ENCODE measurements at places on chromosomes 13 and 19.

- no peak for DNase-seq
These were observed 363.3 kb downstream of the KCNRG start for GRCh38 chr13:50378509-50379044.

DNA sequence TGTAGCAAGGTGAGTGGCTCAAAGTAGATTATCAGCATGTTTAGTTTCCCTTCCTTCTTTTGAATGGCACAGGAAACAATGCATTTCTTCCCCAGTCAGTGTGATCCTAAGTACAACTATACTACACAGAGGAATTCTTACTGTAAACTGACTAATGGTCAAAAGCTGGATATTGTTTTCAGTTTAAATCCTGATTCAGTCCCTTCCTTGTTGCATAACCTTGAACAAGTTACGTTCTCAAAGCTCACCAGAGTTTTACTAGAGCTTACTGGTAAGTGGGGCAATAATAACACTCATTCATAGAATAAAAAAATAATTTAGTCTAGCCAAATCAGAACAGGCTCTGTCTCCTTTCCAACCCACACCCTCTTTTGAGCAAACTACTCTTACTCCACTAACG is 180.1 kb downstream of the POSTN start:
- DNase-seq, result no peak

GRCh38 chr13:42258747-42259146 is 13.2 kb upstream of the AKAP11 start:
- DNase-seq, result no peak

- no peak for DNase-seq
These were observed 253.0 kb downstream of the TSHZ3 start for GRCh38 chr19:31096062-31096830.

DNA sequence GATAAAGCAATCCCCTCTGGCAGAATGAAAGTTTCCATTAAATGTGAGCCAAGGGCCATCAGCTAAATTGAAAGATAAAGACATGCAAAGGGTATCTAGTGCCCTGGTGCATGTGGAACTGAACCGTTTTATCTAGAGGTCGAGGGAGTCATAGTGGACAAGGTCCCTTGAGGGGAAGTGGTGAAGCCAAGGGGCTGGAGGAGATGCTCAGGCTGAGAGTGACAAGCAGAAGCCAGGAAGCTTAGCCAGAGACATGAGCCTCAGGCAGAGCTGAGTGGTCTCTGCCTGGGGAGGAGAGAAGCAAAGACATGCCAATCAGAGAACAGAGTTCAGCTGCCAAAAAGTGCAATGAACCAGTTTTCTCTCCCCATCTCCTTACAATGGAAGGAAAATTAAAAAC is 68.1 kb upstream of the SLC10A2 start:
- DNase-seq, result no peak

- no peak for DNase-seq
These were observed 57.9 kb downstream of the SPACA7 start for GRCh38 chr13:112434032-112434431.

DNA sequence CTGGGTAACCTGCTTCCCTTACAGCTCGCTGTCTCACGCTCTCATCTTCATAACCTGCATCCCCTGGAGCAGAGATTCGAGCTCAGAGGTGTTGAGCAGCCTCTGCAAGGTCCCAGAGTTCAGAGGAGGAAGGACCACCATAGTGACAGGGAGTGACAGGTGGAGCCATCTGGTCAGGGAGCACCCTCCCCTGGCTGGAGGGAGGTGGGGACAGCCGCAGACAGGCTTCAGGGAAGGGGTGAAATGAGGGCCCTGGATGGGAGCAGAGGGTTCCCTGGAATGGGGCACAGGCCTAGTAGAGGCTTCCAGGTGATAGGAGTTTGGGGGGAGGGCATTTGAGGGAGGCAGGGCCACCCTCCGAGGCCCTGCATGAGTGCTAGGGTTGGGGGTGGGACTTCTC is 82.1 kb downstream of the ZNF429 start:
- no peak for DNase-seq

GRCh38 chr19:34963573-34964406 is at the start of gene ZNF792:
Gene ZNF792 (minus strand): TSS chr19:34964229. CDS start chr19:34963662, 567 bp downstream.
- DNase-seq, result no peak

GRCh38 chr13:78426183-78426582 is 177.2 kb downstream of the POU4F1 start:
- no peak for DNase-seq

DNA sequence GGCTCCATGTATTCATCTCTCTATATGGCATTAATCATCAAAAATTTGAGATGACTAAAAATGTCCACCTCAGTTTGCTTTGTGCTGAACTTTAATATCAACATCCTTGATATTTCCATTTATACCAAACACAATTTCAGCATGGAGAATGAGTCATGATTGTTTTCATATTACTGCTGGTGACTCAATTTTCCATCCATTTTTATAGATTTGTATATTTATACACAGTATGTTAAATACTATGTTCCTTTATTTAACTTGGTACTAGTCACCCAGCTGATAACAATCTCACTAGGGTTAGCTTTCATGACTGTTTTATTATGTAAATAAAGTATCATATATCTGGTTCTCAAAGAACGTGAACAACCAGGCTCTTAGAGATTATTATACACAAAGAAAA is 1255.1 kb downstream of the SLITRK1 start:
- DNase-seq, result no peak

DNA sequence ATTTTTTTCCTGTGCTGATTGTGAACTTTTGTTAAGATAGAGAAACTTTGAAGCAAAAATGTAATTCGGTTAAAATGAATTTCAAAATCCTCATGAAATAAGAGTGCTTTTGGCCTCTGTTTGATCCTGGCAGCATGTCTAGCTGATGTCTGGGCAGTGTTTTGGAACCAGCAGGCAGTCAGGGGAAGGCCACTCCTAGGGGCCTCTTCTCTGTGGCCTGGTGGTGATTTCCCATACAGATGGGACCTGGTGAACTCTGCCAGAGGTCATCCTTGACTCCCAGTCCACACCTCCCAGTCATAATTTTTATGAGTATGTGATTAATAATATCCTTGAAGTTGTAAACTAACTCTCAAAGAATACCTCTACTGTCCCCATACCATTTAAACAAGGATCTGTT is 226.6 kb downstream of the PCCA start:
- no peak for DNase-seq

DNA sequence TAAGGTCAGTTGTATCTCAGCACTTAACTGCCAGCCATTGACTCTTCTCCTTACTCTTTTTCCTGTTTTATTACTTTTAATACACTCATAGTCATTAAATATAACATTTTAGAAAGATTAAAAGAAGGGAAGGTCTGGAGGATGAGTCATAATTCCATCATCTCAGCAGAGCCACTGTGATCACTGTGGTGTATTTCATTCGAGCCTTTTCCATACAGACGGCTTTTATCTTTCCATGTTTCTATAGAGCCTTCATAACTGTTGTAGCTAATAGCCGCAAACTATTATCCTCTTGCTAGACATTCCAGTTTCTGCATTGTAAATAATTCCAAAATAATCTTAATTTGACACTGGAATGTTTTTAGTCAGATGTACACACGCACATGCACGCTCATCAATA is 4.7 kb upstream of the FLT1 start:
- no peak for DNase-seq

DNA sequence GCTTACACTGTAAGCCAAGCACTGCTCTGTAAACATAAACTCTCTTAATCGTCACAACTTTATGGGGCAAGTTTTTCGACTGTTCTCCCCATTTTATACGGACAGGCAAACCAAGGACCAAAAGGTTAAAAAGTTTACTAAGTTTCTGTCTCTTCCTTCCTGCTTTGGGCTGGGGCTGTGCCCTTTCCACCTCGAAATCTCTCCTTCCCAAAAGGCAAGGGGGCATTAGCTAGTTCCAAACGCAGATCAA is 2.2 kb downstream of the JUND start:
- DNase-seq, result no peak

DNA sequence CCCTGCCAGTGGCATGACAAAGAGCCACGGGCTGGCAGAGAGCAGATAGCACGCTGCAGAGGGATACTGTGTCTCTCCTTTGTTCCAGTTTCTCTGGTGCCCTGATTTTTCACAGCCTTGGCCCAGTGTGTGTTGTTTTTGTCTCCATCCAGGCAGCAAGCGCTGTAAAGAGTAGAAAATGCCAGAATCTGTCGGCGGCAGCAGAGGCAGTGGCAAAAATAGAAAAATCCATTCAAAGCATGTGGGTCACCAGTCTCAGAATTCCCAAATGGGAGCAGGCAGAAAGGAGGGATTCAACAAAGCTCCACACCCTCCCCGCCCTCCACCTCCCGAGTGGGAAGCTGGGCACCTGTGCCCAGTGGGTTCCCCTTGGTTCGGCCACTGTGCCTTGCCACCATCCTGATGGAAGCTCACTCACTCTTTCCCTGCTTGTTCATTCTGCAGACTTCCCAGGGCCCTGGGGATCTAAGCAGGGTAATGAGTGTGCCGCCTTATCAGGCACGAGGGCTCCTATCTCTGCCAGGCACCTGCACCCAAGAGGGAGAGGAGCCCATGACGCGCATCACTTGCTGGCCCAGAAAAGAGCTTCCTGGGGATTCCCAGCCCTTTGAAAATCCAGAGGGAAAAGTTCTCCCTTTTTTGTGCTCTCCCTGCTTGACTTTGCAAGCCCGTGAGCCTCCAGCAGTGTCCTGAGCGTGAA is 416.9 kb downstream of the IRS2 start:
- no peak for DNase-seq

All from NCI-H2107 (cell line).